ENCODE measurements at places on chromosomes 16 and 17. TPM values are rescaled to one million over a fixed set of nuclear protein-coding genes. Genes with fewer than 3 reads are reported as not detected.
A peak's percentile ranks its signal among the peaks of the same experiment; 100 is the strongest.

DNA sequence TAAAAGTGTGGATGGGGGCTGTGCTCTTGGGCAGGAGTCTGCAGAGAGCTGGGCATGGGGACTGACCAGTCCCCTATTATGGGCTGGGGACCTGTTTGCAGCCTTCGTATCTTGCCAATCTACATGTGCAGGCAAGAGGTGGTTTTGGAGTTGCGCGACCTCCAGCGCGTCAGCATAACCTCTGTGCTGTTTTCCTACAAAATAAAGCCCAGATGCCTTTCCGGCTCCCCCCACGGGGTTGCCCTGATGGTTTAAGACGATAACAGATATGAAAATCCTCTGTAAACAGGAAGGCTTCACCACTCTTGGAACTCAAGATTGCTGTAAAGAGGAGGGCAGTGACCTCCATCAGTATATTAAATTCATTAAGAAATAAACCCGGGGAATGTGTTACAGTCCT lies 16.5 kb upstream of the SPPL2C start:
- no peaks in the 10 kb centered on the region for H3K4me1 ChIP-seq
- H3K27ac ChIP-seq, result no peak overlapping the region
- DNase-seq, result no peak

- no peak overlapping the region for H3K4me3 ChIP-seq
- no peaks in the 10 kb centered on the region for H3K36me3 ChIP-seq
- no peaks in the 10 kb centered on the region for H3K27me3 ChIP-seq
- H3K4me1 ChIP-seq, result peaks cover 9% of the 10 kb centered on the region
- no peak for DNase-seq
- H3K27ac ChIP-seq, result no peak overlapping the region
Measured at GRCh38 chr16:89645122-89645521, 12.4 kb downstream of the CHMP1A start.

DNA sequence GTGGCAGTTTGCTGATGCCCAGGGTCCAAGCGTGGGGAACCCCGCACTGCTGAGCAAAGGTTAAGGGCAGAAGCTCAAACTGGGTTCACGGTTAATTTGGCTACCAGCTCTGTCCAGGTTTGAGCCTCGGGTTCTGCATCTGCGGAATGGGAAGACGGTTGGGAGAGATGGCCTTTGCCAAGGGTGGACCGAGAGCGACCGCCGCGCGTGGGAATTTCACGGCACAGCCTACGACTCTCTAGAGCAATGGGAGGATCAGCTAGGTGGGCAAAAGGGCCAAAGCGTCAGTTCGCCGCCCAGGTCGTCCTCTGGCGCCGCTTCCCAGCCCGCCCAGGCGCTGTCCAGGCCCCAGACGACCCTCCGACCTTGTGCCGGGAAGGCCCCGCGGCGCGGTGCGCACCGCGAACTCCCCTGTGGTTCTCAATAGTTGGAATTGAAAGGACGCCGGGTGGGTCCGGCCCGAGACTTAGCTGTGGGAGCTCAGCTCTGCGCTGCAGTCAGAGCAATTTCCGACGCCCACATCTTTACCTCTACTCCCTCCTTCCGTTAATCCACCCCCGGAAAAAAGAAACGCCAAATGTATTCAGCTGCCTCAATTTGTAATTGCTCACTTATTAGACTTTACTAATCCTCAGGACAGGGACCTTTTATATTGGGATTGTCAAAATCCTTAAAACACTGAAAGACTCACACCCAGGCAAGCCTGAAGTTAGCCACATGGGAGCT lies 2.5 kb upstream of the HS3ST3B1 start:
- peaks cover 79% of the 10 kb centered on the region for H3K27me3 ChIP-seq
- peaks cover 3% of the 10 kb centered on the region for H3K36me3 ChIP-seq
- peak overlapping the region; percentile 96 for H3K4me3 ChIP-seq
- DNase-seq, result peak; percentile 62
- H3K27ac ChIP-seq, result peak overlapping the region; percentile 63

Gene HOXB7
- 9.8 TPM for total RNA-seq

Gene TMIGD1
- total RNA-seq, result 0.24 TPM

DNA sequence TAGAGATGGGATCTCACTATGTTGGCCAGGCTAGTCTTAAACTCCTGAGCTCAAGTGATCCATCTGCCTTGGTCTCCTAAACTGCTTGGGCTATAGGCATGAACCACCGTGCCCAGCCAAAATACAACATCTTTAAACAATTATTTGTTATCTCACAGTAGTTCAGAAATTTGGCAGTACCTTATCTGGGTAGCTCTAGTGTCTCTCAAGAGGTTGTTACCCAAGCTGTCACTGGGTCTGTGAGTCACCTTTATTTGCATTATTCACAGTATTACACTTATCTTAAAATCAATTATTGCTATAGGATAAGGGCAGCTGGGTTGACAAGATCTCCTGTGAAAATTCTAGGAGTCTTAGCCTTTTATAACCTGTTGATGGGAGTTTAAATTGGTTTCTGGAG lies 64.0 kb upstream of the GAS7 start:
- no peaks in the 10 kb centered on the region for H3K36me3 ChIP-seq
- DNase-seq, result no peak
- no peaks in the 10 kb centered on the region for H3K4me1 ChIP-seq
- peaks cover 20% of the 10 kb centered on the region for H3K27me3 ChIP-seq
- no peak overlapping the region for H3K4me3 ChIP-seq

Gene BAIAP2
- 62.7 TPM for total RNA-seq

Gene TP53TG3F
- total RNA-seq, result not detected

GRCh38 chr16:4411684-4412083 lies 4.7 kb downstream of the CORO7 start:
- H3K27me3 ChIP-seq, result peaks cover 3% of the 10 kb centered on the region
- no peak overlapping the region for H3K4me3 ChIP-seq
- H3K36me3 ChIP-seq, result no peaks in the 10 kb centered on the region
- H3K4me1 ChIP-seq, result peaks cover 17% of the 10 kb centered on the region
- DNase-seq, result no peak

- H3K27ac ChIP-seq, result no peak overlapping the region
- H3K27me3 ChIP-seq, result peaks cover 24% of the 10 kb centered on the region
- DNase-seq, result no peak
- no peak overlapping the region for H3K4me3 ChIP-seq
- H3K4me1 ChIP-seq, result no peaks in the 10 kb centered on the region
Measured at GRCh38 chr16:5056352-5056751, 9.4 kb downstream of the C16orf89 start.

Gene MSI2
- total RNA-seq, result 158 TPM

Gene HSD17B1
- 2.7 TPM for total RNA-seq

DNA sequence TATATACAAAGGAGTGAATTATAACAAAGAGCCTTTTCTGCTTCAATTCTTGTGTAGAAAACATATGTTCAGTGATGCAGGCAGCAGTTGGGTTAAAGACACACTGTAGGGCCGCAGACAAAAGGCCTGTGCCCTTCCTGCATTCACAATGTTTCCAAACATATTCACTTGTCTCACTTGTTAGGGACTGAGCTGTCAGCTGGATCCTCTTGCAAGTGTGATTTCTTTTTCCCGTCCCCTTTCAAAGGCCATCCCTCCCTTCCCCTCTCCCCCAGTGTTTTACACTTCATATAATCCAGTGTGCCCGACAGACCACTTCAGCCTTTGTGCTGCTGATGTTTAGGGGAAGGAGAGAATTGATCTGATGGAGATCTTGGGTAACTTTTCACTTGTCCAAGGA lies 217.0 kb downstream of the FTO start:
- H3K27me3 ChIP-seq, result no peaks in the 10 kb centered on the region
- H3K27ac ChIP-seq, result no peak overlapping the region
- no peak for DNase-seq
- H3K4me1 ChIP-seq, result peaks cover 17% of the 10 kb centered on the region
- H3K4me3 ChIP-seq, result no peak overlapping the region
- peaks cover 3% of the 10 kb centered on the region for H3K36me3 ChIP-seq

DNA sequence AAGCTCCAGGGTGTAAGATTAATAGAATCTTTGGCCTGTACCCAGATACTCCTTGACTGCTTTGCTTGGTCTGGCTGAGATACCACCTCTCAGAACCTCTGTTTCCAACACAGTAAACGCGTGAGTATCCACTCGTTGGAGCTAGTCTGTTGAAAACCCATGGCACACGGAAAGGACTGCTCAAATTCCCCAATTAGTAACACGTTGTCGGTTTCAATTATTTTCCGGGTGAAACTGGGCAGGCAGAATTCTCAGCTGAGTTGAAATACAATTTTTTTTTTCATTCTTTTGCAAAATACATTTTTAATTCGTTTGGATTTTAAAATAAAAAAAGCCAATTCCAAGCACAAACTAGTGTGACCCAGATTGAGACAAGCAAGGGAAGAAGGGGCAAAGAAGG lies 120.5 kb downstream of the MAF start:
- no peaks in the 10 kb centered on the region for H3K36me3 ChIP-seq
- no peak overlapping the region for H3K27ac ChIP-seq
- no peak overlapping the region for H3K4me3 ChIP-seq
- DNase-seq, result no peak
- no peaks in the 10 kb centered on the region for H3K4me1 ChIP-seq
- peaks cover 23% of the 10 kb centered on the region for H3K27me3 ChIP-seq

GRCh38 chr16:59758848-59759247 lies 1024.7 kb upstream of the GOT2 start:
- no peak overlapping the region for H3K27ac ChIP-seq
- DNase-seq, result no peak
- H3K36me3 ChIP-seq, result no peaks in the 10 kb centered on the region
- no peaks in the 10 kb centered on the region for H3K27me3 ChIP-seq
- H3K4me3 ChIP-seq, result no peak overlapping the region

Gene TBC1D3H
- total RNA-seq, result not detected

DNA sequence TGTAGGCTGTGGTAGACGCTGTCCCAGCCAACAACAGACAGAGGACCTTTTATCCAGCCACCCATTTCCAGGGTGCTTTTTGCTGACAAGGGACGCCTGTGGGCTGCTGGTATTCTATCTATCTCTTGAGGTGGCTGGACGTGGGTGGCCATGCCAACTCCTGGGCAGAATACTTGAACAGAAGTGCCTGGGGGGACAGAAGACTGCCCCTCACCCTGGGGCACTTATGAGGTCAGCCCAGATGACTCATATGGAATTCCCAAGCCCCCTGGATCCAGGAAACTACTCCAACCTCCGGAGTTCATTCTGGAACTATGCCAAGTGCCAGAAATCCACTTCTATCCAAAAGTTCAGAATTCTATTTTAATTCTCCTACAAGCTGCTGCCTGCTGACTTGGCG lies 61.3 kb downstream of the CDRT4 start:
- H3K27me3 ChIP-seq, result no peaks in the 10 kb centered on the region
- no peak overlapping the region for H3K4me3 ChIP-seq
- H3K36me3 ChIP-seq, result no peaks in the 10 kb centered on the region
- H3K27ac ChIP-seq, result no peak overlapping the region
- H3K4me1 ChIP-seq, result peaks cover 4% of the 10 kb centered on the region

Gene HASPIN
- total RNA-seq, result 5.2 TPM

DNA sequence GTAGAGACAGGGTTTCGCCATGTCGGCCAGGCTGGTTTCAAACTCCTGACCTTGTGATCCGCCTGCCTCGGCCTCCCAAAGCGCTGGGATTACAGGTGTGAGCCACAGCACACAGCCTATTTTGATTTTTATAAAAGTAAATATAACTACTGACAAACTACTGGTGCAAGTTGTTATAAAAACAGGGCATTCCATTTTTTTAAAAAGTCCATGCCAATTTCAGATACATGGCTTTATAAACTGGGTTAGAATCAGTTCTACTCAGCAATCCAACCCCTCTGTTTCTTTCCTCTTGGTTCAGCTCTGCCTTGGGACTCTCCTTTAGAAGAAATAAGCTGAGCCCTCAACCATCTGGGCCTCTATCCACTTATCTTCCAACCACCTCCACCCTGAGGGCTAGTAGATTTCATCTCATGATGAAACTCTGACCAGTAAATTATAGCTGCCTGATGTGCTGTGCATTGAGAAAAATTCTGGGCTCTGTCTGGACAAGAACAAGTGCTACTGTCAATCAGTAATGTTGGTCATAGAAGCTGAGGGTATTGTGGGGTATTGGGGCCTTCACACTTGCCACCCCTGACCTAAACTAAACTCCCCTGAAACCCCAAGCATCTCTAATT lies 10.2 kb downstream of the RANBP10 start:
- no peak for DNase-seq
- peaks cover 23% of the 10 kb centered on the region for H3K36me3 ChIP-seq
- H3K4me1 ChIP-seq, result peaks cover 5% of the 10 kb centered on the region
- no peaks in the 10 kb centered on the region for H3K27me3 ChIP-seq

Gene SLC13A2
- total RNA-seq, result 8.7 TPM

- H3K27me3 ChIP-seq, result peaks cover 23% of the 10 kb centered on the region
- peak overlapping the region; percentile 90 for H3K4me3 ChIP-seq
- H3K4me1 ChIP-seq, result peaks cover 44% of the 10 kb centered on the region
- no peaks in the 10 kb centered on the region for H3K36me3 ChIP-seq
- peak; percentile 94 for DNase-seq
Measured at GRCh38 chr16:57535680-57536305, 578 bp downstream of the CCDC102A start.

- no peak for DNase-seq
- H3K4me1 ChIP-seq, result peaks cover 11% of the 10 kb centered on the region
- H3K27ac ChIP-seq, result no peak overlapping the region
- peaks cover 11% of the 10 kb centered on the region for H3K36me3 ChIP-seq
Measured at GRCh38 chr17:16448490-16448889, 33.1 kb downstream of the TRPV2 start.

DNA sequence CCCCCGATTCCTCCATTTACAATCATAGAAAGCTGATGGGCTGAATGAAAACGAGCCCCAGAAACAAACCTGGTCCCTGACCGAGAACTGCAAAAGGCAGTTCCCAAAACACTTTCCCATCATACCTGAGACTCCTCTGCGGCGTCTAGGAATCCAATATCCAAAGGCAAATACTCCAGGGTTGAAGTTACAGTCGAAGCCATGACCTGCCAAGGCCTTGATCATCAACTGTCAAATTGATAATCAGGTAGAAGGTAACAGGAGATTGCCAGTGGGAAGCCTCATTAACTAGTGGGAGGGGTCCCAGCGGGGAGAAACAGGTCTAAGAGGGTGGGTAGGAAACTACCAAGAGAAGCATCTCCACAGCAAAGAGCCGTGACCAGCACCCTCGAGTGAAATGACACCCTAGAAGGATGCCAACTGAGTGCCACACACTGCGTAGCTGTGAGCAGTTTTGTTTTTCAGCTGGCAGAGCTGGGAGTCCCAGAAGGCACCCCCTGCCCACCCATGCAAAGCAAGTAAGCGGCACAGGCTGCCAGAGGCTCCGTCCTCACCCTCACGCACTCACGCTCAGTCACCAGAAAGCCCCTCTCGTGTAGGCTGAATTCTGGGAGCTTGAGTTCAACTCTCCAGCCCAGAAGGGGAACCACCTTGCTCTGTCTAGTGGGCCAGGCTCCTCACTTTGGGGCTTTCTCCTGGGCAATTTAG lies 146.1 kb downstream of the GAS7 start:
- H3K4me1 ChIP-seq, result peaks cover 18% of the 10 kb centered on the region
- H3K36me3 ChIP-seq, result no peaks in the 10 kb centered on the region
- H3K27ac ChIP-seq, result no peak overlapping the region
- H3K4me3 ChIP-seq, result no peak overlapping the region

DNA sequence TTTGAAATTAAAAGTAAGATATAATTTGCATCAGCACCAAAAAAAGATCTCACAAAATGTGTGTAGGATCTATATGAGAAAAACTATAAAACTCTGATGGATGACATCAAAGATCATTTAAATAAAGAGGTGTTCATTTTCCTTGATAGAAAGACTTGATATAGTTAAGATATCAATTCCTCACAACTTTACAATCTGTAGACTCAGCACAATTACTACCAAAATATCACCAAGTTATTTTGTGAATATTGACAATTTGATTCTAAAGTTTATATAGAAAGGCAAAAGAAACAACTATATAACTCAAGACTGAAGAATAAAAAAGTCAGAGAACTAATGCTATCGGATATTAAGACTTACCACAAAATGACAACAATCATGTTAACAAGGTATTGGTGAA lies 638.9 kb downstream of the HS3ST4 start:
- peaks cover 8% of the 10 kb centered on the region for H3K27me3 ChIP-seq
- H3K36me3 ChIP-seq, result no peaks in the 10 kb centered on the region
- no peak overlapping the region for H3K4me3 ChIP-seq

- H3K27ac ChIP-seq, result no peak overlapping the region
- H3K27me3 ChIP-seq, result no peaks in the 10 kb centered on the region
- no peaks in the 10 kb centered on the region for H3K36me3 ChIP-seq
- no peak overlapping the region for H3K4me3 ChIP-seq
- DNase-seq, result peak; percentile 69
Measured at GRCh38 chr17:55641676-55642081, 81.0 kb downstream of the TMEM100 start.

Gene LITAFD
- total RNA-seq, result not detected

Data from type B pancreatic cell (in vitro differentiated cells).